ENCODE measurements at places on chromosomes 16 and 17.

DNA sequence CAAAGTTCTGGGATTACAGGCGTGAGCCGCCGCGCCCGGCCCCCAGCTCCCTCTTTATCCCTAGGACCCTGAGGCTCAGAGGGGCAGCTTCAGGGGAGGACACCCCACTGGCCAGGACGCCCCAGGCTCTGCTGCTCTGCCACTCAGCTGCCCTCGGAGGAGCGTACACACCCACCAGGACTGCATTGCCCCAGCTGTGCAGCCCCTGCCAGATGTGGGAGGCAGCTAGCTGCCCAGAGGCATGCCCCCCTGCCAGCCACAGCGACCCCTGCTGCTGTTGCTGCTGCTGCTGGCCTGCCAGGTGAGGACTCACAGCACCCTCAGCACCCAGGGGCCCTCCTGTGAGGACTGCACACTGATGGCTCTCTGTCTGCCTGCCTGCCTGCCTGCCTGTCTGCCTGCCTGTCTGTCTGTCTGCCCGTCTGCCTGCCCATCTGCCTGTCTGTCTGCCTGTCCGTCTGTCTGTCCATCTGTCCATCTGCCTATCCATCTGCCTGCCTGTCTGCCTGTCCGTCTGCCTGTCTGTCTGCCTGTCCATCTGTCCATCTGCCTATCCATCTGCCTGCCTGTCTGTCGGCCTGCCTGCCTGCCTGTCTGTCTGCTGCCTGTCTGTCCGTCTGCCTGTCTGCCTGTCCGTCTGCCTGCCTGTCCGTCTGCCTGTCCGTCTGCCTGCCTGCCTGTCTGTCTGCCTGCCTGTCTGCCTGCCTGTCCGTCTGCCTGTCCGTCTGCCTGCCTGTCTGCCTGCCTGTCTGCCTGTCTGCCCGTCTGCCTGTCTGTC lies 5.0 kb downstream of the GCGR start:
- no peak for DNase-seq

DNA sequence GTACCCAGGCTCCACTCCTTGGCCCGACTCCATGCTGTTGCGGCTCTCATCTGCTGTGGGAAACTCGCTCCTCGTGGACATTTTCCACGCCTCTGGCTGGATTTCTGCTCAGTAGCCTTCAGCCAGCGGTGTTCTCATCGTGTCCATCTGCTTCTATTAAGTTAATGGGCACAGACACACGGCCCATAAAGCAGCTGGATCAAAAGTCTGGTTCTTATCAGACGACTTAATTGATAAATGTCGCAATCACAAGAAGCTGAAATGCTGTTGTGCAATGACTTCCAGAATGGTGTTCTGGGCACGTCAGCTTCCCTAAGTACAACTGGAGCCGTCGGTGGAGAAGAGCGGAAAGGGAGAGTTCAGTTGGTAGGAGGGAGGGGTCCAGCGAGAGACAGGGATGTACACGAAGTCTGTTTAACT lies 211.7 kb upstream of the CHMP6 start:
- DNase-seq, result peak; percentile 83

- DNase-seq, result no peak
Observed at GRCh38 chr16:81810361-81810760, 31.3 kb downstream of the PLCG2 start.

DNA sequence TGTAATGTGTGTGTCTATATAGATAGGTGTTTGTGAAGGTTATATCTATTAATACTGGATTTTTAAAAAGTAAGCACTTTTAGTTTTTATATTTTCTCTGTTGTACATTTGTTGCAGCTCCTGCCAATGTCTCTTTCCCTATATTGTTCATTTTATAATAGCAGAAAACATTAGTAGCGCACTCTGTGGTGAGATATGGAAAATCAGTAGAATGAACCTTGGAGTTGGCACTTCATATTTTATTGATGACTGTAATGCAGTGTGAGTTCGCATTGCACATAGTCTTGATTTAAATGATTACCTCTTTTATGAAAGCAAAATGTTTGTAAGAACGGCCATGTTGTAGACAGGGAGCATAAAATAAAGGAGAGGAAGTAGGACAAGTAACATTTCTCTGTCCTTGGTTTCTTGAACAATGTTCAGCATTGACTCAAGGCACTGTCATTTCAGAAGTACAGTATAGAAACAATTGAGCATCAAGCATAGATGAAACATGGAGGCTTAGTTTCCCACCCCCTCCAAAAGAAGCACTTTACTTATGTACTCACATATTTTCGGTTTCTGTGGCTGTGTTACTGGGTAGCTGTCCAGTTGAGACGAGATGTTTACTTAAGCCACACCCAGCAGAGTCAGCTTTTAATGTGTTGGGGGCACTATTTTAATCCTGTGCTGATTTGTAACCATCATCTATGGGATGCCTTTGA lies 74.0 kb downstream of the TANC2 start:
- DNase-seq, result no peak

DNA sequence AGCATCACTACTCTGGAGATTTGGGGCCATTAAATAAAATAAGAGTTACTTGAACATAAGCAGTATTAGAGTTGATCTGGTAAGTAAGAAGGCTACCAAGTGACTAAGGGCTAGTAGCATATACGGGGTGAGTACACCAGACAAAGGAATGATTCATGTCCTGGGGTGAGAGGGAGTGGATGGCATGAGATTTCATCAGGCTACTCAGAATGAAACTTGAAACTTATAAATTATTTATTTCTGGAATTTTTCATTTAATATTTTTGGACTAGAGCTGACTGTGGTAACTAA lies 2.3 kb downstream of the SLFN5 start:
- no peak for DNase-seq

DNA sequence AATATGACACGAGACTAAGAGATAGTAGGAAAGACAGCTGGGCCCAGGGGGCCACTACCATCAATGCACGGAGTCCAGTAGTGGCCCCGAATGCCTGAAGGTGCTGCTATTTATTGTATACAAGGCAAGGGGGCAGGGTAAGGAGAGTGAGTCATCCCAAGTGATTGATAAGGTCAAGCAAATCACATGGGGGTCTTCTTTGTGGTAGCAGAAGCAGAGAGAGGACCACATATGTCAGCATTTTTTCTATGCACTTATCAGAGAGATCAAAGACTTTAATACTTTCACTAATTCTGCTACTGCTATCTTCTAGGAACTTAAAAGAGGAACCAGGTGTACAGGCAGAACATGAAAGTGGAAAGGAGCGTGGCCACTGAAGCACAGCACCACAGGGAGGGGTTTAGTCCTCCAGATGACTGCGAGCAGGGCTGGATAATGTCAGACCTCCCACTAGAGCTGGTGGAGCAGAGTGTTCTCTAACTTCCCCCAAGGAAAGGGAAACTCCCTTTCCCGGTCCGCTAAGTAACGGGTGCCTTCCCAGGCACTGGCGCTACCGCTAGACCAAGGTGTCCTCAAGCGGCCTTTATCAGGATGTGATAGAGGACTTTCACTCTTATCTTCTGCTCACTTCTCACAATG lies 26.4 kb upstream of the ARL4D start:
- peak; percentile 52 for DNase-seq

GRCh38 chr16:61813339-61813738 lies 222.9 kb downstream of the CDH8 start:
- no peak for DNase-seq

- no peak for DNase-seq
Observed at GRCh38 chr17:67635681-67636080, 82.1 kb upstream of the NOL11 start.

GRCh38 chr17:77807051-77807745 lies 151.3 kb upstream of the TNRC6C start:
- DNase-seq, result no peak

DNA sequence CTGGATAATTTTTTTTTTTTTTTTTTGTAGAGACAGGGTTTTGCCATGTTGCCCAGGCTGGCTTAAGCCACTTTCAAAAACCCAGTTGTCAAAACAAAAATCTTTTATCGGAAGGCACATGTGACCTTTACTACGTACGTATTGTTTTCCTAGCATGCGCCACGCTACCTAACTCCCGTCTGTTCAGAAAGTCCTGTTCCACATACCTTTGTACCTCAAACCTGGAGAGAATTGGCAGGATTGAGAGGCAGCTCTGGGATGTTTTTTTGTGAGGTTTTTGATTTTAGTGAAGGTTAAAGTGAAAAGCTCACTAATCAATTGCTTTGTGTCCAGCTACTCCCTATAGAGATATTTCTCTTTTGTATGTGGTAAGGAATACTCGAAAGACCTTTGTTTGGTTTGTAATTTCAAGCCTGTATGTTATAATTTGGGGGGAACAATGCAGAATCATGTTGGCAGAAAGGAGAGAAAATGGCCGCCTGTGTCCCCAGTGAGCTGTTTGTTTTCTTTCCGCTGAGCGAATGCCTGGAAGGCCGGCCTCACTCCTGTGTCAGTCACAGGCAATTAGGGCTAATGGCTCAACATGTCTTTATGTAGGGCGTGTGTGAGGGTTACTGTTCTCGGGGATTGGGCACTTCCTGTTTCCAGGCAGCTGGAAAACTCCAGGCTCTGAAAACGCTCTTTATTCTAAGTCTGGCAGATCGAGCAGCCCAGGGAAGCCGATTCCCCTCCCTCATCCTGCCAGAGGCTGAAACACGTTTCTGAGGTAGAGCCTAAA lies 60.8 kb upstream of the CLEC18A start:
- peak; percentile 82 for DNase-seq

DNA sequence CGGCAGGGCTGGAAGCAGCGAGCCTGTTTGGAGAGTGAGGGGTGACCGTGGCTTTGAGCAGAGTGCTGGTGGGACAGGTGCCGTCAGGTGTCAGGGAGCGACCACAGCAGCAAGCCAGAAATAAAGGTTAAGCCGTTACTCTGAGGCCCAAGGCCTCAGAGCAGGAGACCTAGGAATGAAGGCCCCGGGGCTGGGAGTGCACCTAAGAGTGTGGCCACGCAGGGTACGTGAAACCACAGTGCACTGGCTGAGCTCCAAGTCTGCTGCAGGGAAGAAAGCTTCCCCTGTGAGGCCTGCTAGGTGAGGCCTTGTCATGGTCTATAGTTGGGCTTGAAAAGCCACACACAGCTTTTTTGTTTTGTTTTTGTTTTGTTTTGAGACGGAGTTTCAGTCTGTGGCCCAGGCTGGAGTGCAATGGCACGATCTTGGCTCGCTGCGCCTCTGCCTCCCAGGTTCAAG lies 8.7 kb downstream of the CLUAP1 start:
- DNase-seq, result no peak

- no peak for DNase-seq
Observed at GRCh38 chr16:78609402-78610274, 510.2 kb downstream of the WWOX start.

GRCh38 chr16:80803339-80804055 lies 901 bp downstream of the CDYL2 start:
- DNase-seq, result peak; percentile 79

DNA sequence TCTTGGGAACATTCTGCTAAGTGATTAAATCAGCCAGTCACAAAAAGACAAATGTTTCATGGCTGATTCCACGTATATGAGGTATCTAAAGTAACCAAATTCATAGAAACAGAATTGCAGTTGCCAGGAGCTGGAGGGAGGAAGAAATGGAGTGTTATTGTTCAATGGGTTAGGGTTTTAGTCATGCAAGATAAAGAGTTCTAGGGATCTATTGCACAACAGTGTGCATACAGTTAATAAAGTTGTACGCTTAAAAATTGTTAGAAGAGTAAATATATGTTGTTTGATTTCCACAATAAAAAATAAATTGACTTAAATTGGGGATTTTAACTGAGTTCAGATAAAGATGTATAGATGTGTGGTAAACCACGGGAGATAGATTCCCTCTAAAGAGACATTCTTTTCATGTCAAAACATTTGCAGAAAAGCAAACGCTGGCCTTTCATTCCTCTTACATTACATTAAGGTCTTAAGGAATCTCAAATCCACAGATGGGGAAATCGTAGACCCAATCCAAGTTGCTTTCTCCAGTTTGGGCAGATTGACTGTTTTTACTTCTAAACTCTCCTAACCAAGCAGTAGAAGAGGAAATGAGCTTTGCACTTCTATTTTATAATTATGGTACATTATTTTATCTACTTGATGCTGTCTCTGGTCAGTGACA lies 4.6 kb downstream of the PRDM7 start:
- no peak for DNase-seq

- no peak for DNase-seq
Observed at GRCh38 chr16:69316595-69317034, 5.5 kb downstream of the VPS4A start.

GRCh38 chr17:19574956-19575355 lies 41.3 kb downstream of the SLC47A1 start:
- no peak for DNase-seq

DNA sequence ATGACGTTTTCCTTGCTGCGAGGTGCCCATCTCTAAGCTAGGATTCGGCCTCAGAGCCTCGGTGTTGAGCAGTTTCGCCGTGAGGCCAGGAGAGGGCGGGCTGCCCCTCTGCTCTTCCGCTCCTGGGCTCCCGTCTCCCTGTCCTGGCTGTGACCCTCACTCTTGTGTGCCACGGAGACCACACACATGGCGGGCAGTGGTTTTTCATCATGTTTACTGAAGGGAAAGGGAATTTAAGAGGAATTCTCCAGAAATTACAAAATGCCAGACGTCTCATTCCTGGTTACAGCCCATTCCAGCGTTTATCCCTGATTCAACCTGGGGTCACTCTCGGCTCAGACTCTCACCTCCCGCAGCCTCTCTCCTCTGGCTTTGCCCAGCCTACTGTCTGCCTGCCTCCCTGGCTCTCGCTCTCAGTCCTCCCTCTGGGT lies 96.8 kb upstream of the ELAC2 start:
- DNase-seq, result no peak

DNA sequence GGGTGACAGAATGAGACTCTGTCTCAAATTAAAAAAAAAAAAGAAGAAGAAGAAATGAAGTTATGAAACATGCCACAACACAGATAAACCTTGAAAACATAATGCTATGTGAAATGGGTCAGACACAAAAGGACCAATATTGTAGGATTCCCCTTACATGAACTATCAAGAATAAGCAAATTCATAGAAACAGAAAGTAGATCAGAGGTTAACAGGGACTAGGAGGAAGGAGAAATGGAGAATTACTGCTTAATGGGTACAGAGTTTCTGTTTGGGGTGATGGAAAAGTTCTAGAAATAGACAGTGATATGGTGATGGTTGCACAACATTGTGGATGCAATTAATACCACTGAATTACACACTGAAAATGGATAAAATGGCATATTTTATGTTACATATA lies 16.3 kb downstream of the RANBP10 start:
- DNase-seq, result no peak

GRCh38 chr17:75032720-75033280 lies 14.0 kb downstream of the ATP5PD start:
- DNase-seq, result no peak
